ENCODE measurements at places on chromosomes 1 and 21.
A peak's percentile ranks its signal among the peaks of the same experiment; 100 is the strongest.

- DNase-seq: peak; percentile 22
Observed at GRCh38 chr1:22710701-22711049, at the start of gene EPHB2. EPHB2 (plus strand) TSS chr1:22710839; CDS start chr1:22710983, 144 bp downstream.

DNA sequence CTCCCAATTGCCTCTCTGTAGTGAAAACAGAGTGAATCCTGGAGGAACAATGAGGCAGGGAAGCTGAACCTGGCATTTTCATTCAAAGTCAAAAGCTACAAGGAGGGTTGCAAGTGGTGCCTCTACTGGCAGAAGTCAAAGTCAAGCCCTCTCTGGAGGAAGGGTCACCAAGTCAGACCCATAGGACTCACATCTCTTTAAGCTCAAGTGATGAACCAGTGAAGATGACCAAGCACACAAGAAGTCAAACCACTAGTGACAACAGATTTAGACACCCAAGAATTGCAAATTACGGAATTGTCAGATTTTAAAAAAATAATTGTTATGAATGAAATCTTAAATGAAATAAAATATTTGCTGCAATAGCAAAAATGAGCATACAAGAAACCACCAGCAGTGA lies 81.1 kb upstream of the ATP1B1 start:
- DNase-seq: no peak

GRCh38 chr1:153752072-153752471 lies 23.1 kb upstream of the SLC27A3 start:
- DNase-seq: no peak

- no peak for DNase-seq
Observed at GRCh38 chr1:212565571-212566305, 42.8 kb upstream of the ATF3 start.

DNA sequence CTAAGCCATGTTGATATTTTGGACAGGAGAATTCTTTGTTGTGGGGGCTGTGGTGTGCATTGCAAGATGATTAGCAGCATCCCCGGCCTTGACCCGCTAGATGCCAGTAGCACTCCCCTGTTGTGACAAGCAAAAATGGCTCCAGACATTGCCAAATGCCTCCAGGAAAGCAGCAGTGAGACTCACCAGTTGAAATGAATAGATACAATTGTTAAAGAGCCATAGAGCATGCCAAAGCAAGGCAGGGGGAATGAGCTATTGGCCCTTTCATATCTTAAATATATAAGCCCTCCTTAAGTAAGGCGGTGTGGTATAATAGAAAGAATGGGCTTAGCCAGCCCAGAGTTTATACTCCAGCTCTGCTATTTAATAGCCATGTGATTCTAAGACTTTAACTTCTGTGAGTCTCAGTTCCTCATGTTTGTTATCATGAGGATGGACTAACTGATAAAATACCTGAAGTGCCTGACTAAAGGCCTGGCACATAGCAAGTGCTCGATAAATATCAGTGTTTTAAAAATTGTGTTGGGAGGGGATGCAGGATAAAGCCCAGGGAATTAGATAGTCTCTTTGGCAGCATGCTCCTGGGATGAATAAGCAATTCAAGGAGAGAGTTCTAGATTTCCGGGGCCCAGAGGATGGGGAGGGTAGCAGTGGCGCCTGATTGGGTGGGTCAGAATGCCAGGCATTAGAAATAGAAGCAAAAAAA lies 21.1 kb upstream of the RGS4 start:
- DNase-seq: no peak

Data from activated naive CD8-positive, alpha-beta T cell treated with anti-CD3 and anti-CD28 coated beads, Interleukin-2, amount 50 U/mL, for 24 hours (primary cell).